ENCODE measurements at places on chromosomes 12 and 14.

DNA sequence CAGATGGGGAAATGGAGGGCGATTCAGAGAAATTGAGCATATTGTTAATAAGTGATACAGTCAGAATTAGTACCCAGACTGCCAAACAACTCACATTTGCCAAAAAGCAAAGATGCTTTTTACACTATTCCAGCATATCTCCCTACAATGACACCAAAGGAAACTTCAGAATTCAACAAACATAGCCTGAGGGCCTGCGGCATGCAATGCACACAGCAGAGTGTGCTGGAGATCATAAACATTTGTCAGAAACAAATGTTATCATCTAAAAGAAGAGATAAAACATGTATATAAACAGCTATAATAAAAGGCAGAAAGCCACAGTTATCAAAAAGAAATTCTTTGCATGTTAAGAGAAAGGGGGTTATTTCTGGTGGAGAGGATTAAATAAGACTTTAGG lies 20.1 kb upstream of the GARIN6 start:
- no peak for DNase-seq

DNA sequence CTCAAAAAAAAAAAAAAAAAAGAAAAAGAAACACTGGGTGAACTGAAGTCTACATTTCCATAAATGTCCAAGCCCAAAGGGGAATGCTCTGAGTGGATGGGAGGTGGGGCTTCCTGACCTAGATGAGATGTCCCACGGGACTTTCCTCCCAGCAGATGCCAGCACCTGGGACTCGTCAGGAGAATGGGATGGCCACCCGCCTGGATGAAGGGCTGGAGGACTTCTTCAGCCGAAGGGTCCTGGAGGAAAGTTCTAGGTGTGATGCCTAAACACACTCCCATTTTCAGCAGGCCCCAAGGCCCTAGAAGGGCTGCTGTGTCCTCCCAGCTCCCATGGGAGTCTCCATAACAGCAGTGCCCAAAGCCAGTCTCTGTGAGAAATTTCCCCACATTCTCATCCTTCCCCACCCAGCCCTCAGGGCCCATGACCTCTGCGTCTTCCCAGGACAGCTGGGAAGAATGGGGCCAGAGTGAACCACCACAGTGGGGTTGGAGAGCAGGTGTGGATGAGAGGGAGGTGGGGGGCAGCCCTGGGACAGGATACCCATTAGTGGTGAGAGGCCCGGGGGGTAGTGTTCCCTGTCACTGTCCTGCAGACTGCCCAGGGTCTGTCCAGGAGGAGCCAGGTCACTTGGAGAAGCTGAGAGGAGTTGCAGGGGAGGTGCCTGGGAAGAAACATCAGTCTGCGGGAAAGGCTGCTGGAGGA lies 7.1 kb upstream of the CPNE6 start:
- DNase-seq, result no peak

GRCh38 chr12:10397296-10397695 lies 7.5 kb upstream of the KLRK1 start:
- no peak for DNase-seq

DNA sequence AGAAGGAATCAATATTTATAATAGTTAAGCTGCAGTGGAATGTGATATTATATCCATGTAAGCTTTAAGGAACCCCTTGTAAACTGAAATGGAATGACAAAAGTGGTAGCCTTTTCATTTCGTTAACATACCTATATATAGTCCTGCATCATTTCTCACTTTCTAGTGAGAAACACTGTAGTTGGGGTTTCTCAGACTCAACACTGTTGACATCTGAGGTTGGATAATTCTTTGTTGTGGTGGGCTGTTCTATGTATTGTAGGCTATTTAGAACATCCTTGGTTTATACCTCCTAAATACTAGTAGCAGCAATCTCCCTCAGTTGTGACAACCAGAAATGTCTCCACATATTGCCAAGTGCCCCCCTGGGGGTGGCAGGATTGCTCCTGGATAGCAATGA lies 79.1 kb downstream of the RAD52 start:
- DNase-seq, result no peak

- DNase-seq, result no peak
Observed at GRCh38 chr12:98352218-98352811, 163.1 kb upstream of the TMPO start.

- no peak for DNase-seq
Observed at GRCh38 chr14:76194327-76194726, 42.6 kb downstream of the GPATCH2L start.

DNA sequence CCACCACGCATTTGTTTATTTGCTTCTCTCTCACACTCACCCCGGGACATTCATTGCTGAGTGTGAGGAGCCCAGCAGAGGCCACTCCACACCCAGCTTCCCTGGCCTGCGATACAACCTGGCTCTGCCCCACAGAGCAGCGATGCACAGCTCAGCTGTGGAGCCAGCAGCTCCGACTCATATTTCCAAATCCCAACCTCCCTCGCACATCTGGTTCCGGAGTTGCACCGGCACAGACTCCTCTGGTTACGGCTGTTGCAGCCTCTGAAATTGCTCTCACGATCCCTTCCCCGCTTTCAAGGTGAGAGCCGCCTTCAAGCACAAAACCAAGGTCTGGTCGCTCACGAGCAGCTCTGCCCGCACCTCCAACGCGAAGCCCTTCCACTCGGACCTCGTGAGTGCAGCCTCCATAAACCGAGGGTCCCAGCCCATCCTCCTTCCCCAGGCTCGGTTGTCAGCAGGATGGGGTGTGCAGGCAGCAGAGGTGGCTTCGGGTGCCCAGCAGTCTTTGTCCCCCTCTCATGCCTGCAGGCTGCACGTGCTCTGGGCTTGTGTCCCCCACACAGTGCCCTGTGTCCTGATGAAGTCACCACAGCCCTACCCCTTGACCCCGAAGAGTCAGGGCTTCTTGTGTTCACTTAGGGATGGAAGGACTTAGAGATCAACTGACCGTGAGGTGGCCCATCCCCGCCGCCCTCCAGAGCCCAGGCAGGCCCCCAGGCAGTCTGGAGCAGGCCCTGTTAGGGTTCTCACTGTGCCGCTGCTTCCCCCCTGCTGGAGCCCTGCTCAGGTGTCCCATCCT lies 184.3 kb downstream of the ADGRD1 start:
- DNase-seq, result no peak

All from activated T-cell treated with anti-CD3 and anti-CD28 coated beads, Interleukin-2, amount 50 U/mL, for 72 hours (primary cell).